ENCODE measurements at places on chromosomes 11 and 22.

- peak; percentile 57 for DNase-seq
Measured at GRCh38 chr22:19143967-19144400, 467 bp downstream of the ESS2 start.

DNA sequence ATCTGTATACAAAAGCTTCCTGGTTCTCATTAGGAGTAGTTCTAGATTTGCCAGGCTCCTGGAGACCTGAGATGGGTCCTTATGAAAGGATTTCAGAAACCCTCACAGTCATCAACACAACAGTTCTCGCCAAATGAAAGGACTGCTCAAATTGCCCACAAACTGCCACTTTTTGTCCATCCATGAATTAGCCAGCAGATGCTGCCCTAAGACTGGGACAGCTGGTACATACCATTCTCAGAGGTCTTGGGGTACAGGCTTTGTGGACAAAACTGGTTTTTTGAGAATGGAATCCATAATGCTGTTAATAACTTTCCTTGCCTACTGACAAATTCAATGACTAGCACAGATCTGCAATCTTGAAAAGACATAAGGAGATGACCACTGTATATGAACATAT is 23.4 kb upstream of the BDNF start:
- no peak for DNase-seq

DNA sequence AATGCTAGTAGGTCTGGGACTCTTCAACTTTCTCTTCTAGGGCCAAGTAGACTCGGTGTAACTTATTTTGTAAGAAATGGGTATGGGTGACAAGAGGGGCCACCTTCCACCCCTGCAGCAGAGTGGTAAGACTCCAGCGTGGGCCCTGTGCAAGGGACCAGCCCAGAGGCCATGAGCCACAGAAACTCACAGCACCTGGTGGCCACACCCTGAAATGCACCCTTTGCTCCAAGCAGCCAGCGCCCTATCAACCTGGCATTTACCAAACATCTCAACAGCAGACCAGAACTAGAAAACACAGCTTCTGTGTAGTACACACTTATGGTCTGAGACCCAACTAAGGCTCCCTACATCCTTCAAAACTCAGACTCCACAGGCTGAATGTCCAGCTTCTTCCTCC is 5.7 kb downstream of the CDCA5 start:
- peak; percentile 63 for DNase-seq

- no peak for DNase-seq
Measured at GRCh38 chr22:23457380-23457985, 122.6 kb downstream of the IGLL1 start.

- DNase-seq, result no peak
Measured at GRCh38 chr11:77502346-77502905, 28.5 kb upstream of the PAK1 start.
